NCI-H2081 (cell line): ENCODE measurements at places on chromosomes 16 and 17.

DNA sequence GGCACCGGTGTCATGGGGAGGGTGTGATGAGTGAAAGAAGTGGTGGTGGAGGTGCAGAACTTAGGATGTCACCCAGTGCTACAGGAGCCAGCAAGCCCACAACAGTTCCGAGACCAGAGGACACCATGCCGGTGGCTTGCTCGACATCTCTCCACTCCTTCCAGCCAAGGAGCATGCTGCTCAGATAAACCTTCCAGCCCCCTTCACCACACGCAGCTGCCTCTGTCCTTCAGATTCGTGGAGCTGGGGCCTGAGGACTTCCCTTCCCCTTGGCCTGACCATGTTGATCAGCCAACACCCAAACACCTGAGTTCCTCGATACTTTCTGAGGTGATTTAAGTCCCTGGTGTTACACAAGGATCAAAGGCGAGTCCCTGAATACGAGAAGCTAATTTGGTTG, 188.8 kb upstream of the FOXF1 start:
- no peak for DNase-seq

DNA sequence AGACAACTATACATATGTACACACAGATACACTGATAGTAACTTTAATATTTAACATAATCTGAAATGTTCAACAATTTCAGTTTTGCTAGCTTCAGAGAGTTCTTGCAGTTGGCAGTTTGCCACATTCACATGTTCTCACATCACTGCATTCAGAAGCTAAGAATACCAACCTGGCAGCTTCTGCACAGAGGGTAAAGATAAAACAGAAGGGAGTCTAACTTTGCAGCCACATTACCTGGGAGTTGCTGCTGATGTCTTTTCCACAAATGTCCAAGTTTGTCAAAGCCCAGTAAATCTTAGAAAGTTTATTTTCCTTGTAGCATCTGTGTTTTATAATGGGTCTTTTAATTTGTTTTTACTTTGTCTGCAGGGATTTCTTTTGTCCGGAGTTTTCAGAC, 332.0 kb downstream of the BCAS3 start:
- no peak for DNase-seq

DNA sequence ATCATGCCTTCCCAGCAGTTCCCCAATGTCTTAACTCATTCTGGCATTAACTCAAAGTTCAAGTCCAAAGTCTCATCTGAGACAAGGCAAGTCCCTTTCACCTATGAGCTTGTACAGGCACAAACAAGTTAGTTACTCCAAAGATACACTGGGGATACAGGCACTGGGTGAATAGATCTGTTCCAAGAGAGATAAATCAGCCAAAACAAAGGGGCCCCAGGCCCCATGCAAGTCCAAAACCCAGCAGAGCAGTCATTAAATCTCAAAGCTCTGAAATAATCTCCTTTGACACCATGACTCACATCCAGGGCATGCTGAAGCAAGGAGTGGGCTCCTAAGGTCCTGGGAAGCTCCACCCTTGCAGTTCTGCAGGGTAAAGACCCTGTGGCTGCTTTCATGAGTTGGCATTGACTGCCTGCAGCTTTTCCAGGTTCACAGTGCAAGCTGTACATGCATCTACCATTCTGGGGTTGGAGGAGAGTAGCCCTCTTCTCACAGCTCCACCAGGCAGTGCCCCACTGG, 332.2 kb upstream of the KIF2B start:
- DNase-seq: no peak

DNA sequence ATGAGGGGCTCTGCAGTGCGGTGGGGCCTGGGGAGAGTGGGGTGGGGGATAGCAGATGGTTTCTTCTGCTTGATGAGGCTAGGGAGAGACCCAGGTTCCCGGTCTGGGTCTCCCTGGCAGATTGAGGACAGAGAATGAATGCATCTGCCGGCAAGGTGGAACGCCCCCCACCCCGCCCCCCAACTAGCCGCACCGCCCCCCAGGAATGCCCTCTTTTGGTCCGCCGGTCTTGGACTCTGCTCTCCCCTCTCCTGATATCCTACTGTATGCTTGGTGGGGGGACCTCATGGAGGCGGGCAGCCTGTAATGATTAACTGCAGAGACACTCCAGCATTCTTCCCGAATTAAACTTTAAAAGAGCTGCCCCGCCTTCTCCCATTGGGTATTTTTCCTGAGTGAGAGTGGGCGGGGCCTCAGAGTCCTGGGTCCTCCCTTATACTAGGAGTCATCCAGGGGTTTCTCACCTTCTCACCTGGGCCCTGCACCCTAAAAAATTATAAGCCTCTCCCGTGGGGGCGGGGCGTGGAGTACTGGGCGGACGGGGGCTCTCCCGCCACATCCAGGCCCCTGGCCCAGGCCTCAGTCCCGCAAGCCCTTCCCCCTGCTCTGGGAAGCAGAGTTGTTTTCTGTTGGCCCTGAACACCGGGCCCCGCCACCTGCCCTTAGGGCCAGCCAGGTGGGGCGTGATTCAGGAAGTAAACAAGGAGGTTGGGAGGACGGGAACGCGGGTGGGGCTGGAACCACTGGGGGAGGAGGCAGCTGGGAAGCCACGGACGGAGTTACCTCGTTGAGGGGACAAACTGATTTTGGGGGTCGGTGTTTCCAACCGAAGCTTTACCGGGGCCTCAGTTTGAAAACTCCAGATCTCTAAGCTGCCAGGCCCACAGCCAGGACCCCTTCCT, 1.5 kb downstream of the GRB7 start:
- peak; percentile 73 for DNase-seq

- no peak for DNase-seq
Observed at GRCh38 chr17:17937201-17937853, 34.9 kb downstream of the TOM1L2 start.

DNA sequence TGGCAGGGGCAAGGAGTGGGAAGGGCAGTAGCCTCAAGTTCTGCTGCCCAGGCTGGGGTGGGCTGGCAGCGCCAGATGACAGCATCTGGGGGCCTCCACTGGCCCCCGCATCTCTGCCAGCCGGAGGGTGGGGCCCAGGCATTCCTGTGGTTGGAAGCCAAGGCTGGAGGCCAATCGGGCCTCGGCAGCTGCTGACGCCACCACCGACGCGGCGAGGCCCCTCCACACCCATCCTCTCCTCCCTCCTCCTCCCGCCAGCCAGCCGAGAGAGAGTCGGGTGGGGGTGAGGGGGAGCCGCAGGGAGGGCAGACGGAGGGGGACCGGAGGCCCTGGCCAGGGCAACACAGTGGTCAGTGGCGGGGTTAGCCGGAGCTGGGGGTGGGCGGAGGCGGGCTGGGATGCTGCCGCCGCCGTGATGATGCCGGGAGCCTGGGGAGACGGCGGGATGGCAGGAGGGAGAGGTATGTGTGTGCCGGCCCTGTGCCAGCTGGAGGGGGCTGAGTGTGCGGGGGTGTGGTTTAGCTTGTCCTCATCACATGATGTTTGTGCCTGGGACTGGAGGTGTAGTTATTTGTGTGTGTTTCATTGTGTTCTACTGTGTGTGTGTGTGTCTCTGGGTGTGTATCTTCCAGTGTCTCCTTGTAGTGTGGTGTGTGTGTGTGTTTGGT, 36.6 kb downstream of the ARHGAP23 start:
- DNase-seq: no peak

GRCh38 chr16:50369133-50369804, 481 bp upstream of the BRD7 start:
- DNase-seq: no peak

DNA sequence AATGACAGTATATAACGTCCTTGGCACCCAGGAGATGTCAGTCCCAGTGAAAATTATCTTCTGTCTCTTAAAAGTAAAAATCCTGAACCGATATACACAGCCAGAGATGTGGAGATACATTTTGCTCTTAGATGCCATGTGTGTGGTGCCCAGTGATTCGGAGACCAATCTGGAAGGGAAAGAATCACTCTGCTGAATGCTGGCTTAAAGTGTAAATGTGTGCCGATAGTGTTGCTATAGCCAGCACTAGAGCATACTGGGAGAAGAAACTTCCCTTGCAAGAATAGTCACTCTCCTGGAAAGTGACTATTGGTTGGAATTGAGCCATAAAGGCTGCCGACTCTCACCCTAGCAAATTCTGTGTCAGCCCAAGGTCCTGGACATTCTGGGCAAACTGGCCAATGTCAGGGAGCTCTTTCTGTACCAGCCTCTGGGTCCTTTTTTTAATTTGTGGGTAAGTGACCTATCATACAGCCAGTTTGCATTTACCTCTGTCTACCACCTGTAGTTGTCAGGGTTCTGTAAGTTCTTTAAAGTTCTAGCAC, 44.2 kb upstream of the HNF1B start:
- no peak for DNase-seq

GRCh38 chr17:5121186-5121841, 5.5 kb downstream of the USP6 start:
- no peak for DNase-seq

DNA sequence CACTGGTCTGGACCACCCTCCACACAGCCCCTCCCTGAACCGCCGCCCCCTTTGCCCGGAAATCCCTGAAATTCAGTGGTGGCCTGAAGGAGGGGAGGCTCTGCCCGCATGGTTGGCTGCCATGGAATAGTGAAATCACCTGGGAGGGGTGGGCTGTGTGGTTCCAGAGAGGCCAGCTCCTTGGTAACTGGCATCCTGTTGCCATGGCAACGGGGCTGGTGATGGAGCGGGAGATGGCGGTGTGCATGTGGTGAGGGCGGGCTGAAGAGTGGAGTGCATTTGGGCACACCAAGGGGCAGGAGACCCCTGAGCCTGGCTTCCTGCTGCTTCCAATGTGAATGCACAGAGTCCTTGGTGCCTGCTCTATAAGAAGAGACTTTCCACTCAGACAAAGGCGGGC, 2.4 kb downstream of the EFNB3 start:
- DNase-seq: no peak

DNA sequence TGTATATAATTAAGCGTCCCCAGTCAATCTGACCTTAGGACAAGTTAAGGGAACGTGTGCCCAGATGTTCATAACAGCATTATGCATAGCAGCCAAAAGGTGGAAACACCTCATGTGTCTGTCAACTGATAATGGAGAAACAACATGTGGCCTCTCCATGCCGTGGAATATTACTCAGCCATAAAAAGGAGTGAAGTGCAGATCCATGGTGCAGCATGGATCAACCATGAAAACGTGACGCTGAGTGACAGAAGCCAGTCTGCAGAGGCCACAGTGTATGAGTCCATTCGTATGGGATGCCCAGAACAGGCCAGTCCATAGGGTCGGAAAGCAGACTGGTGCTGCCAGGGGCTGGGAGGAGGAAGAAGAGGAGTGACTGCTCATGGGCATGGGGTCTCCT, 161.0 kb upstream of the CIBAR2 start:
- no peak for DNase-seq

- no peak for DNase-seq
Observed at GRCh38 chr16:11986521-11987057, 10.1 kb downstream of the SNX29 start.

DNA sequence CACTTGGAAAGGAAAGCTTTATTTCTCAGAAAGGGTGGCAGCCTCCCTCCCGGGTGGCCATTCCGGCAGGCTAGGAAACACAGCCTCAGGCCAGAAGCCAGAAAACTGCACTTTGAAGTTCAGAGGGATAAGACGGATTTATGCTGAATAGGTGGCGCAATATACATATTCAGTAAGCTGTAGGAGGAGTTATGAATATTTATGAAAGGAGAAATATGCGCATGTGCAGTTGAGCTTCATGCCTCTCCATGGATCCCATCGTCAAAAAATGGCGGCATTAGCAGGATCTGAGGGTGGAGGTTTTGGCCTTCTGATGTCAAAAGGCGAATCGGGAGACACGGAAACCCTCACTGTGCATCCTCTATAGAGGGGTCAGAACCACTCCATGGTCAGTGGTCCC, 82.3 kb downstream of the KATNIP start:
- DNase-seq: no peak

DNA sequence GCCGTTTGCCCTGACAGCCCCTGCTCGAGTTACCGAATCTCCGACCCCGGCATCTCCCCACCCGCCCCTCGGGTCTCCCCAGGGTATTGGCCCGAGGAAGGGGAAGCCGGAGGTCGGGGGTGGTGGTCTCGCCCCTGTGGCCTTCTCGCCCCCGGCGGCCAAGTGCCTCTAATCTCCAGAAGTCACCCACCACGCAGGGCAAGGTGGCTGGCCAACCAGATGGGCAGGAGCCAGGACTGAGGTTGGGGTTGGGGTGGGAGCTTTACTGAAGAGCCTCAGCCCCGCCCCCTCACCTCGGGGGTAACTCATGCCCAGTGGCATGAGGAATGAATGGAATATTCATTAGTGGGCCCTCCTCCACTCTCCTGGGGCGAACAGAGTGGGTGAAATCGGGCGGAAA, 637 bp downstream of the DHRS11 start:
- DNase-seq: no peak

DNA sequence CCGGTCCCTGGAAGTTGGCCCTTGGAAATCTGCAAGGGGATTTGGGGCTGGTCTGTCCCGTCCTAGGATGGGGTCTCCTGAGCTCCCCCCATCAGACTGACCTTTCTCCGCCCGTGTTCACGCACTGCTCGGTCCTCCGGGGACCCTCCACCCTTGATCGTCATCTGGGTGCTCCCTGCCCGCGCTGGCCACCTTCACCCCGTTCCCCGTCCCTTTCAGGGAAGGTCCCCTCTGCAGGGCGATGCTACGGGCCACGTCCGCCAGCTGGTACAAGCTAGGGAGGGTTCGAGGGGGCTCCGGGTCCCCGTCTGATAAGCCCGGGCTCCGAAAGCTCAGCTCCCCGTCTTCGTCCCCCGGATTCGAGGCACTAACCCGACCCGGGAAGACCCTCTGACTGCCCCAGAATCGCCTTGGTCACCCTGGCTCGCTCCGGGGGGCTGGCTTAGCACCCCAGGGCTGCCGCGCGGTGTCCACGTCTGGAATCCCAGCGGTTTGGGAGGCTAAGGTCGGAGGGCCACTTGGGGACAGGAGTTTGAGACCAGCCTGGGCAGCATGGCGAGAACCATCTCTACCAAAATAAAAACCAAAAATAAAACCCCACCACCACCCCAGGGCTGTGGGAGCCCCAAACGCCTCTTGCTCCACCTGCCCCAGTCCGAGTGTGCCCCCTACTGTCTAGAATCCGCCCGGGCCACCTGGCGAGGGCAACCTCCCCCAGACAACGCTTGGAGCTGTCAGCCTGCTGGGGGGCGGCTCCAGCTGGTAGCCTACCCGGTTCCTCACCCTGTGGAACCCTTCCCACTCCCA, 1.1 kb upstream of the SLC43A2 start:
- no peak for DNase-seq

- DNase-seq: no peak
Observed at GRCh38 chr17:76199469-76199868, 40.8 kb downstream of the RNF157 start.

DNA sequence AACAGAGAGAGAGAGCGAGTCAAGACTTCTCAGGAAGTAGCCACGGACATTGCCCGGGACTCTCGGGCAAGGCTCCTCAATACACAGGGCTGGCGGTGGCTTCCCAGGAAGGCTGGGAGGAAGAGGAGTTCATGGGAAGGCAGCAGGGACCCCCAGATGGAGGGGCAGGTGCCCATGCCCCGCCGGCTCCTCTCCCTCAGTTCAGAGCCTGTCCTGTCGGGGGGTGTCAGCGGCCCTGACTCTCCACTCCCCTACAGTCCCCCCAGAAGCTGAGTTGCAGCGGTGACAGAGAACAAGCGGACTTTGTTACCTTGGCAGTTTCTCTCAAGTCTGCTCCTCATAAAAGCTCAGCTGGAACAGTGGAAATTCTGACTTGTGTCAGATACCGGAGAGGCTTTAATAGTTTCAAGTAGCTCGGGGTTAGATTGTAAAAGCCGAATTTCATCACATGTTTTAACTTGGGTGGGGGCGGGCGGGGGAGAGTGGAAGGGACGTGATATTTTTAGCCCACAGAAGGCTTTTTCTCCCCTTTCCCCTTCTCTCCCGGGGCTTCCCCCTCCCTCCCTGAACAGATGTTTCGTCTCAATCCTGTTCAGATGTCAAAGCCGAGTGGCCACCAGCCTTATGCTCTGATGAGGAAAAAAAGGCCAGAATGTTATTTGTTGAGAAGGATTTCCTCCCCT, 65.2 kb downstream of the NKD1 start:
- DNase-seq: no peak
